NCI-H226 (cell line): ENCODE measurements at places on chromosomes 4 and X.

GRCh38 chr4:108480881-108481280 is 139.5 kb upstream of the RPL34 start:
- DNase-seq: no peak

DNA sequence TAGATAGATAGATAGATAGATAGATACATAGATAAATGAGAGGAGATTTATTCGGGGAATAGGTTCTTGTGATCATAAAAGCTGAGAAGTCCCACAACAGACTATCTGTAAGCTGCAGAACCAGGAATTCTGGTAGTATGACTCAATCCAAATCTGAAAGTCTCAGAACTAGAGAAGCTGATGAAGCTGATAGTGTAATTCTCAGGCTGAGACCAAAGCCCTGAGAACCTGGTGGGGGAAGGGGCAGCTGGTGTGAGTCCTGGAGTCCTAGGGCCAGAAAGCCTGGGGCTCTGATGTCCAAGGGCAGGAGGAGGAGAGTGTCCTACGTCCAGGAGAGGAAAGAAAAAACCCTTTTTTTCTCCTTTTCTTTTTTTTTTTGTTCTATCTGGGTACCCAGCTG is 8.0 kb upstream of the BANK1 start:
- DNase-seq: no peak

DNA sequence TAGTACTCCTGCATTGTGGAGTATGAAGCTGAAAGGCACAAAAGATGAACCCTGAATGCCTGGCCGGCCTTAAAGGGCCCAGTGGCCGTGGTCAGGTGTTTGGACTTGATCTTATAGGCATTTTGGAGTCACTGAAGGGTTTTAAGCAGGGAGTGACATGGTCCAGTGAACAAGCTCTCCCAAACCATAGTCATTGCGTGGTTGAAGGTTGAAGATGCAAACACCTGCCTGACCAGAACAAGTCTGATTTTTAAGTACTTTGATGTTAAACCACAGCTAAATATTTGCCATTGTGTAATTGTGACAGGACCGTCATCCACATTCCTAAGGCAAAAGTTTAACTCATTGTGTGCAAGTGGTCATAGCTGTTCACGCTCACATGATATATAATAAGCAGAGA is 3.3 kb downstream of the STK32B start:
- no peak for DNase-seq

GRCh38 chr4:137819964-137820383 is 287.7 kb upstream of the PCDH18 start:
- DNase-seq: peak; percentile 16

- DNase-seq: no peak
Observed at GRCh38 chr4:97370568-97370967, 772.7 kb downstream of the STPG2 start.
